ENCODE measurements at places on chromosomes 2 and 18.

DNA sequence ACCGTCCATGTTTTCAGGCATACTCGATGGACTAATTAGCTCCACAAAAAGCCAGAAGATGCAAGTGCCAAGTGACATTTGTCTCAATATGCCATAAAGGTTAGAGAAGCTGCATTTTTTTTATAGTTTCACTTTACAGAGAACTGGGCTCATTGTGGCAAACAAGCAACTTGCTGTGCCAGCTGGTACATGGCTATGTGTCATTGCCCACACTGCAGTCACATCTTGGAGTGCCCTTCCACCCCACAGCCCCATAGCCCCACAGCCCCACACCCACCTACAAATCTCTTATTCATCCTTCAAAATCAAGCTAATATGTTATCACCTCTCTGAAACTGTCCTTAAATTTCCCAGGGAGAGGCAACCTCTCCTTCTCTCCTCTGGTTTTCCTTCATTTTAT, 451.9 kb downstream of the ARHGAP15 start:
- no peak overlapping the region for H3K4me3 ChIP-seq
- H3K27me3 ChIP-seq: no peaks in the 10 kb centered on the region
- H3K27ac ChIP-seq: no peak overlapping the region
- no peak for DNase-seq

GRCh38 chr2:48715042-48715899, 40.3 kb downstream of the LHCGR start:
- peak; percentile 74 for DNase-seq
- no peak overlapping the region for H3K4me3 ChIP-seq
- no peaks in the 10 kb centered on the region for H3K27me3 ChIP-seq
- no peaks in the 10 kb centered on the region for H3K36me3 ChIP-seq
- H3K27ac ChIP-seq: peak overlapping the region; percentile 23
- peaks cover 15% of the 10 kb centered on the region for H3K4me1 ChIP-seq

DNA sequence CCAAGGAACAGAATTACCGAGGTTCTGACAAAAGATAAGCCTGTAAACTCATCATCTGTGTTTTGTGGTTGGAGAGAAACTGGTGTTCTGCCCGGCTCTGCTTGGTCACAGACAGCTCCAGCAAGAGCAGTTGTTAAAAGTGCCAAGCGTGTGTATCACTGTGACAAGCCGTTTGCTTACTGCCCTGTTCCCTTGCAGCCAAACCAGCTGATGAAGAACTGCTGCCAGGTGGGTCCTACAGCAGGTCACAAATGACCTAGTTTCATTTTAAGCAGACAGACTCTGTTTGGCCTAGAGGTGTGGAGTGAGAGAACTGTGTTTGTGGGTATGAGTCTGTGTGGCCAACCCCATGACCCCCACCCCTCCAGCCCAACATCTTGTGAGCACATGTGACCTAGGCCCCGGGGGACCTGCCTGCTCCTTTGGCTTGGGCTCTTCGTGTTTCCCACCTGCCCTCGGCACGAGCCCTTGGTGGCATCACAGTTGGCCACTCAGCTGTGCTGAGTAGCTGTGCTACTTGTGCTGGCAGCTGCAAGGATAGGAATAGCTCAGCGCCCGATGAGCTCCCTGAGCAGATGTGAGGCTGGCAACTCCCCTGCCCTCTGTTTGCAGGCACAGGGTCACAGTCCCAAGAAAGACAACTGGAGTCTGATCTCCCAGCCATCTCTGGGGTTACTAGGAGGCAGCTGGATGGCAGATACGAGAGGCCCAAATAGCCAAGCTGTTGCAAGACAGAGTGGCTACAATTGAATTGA, 9.7 kb downstream of the OXER1 start:
- no peaks in the 10 kb centered on the region for H3K4me1 ChIP-seq
- no peak overlapping the region for H3K4me3 ChIP-seq

DNA sequence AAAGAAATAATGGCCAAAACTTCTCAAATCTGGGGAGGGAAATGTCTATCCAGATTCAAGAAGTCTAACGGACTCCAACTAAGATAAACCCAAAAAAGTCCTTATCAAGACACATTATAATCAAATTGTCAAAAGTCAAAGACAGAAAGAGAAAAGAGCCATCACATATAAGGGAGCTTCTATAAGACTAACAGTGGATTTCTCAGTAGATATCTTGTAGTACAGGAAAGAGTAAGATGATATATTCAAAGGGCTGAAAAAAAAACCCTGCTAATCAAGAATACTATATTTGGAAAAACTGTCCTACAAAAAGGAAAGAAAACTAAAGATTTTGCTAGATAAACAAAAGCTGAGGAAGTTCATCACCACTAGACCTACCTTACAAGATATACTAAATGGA, 35.4 kb downstream of the TMEM247 start:
- H3K4me1 ChIP-seq: no peaks in the 10 kb centered on the region
- H3K4me3 ChIP-seq: no peak overlapping the region
- no peaks in the 10 kb centered on the region for H3K27me3 ChIP-seq

- no peaks in the 10 kb centered on the region for H3K36me3 ChIP-seq
- H3K27me3 ChIP-seq: no peaks in the 10 kb centered on the region
- DNase-seq: no peak
- H3K4me1 ChIP-seq: peaks cover 30% of the 10 kb centered on the region
- H3K4me3 ChIP-seq: no peak overlapping the region
These were observed 118.8 kb downstream of the SETBP1 start for GRCh38 chr18:44799382-44799906.

DNA sequence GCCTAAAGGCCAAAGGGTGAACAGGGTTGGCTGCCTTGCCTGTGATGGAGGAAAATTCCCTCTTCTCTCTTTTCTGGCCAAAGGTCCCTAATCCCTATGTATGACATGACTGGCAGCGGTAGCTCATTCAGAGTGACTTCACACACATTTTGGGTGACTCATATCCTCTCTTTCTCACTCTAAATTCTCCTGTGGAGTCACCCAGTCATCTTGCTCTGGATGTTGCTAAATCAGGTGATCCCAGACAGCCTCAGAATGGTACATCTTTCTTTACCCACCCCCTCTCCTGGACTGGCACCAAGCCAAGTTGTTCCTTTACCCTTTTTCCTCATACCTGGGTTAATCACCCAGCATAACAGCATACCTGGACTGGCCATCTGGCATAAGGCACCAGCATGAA, 77.2 kb downstream of the NEURL3 start:
- peak overlapping the region; percentile 96 for H3K27ac ChIP-seq
- H3K4me3 ChIP-seq: peak overlapping the region; percentile 48
- peaks cover 17% of the 10 kb centered on the region for H3K36me3 ChIP-seq

DNA sequence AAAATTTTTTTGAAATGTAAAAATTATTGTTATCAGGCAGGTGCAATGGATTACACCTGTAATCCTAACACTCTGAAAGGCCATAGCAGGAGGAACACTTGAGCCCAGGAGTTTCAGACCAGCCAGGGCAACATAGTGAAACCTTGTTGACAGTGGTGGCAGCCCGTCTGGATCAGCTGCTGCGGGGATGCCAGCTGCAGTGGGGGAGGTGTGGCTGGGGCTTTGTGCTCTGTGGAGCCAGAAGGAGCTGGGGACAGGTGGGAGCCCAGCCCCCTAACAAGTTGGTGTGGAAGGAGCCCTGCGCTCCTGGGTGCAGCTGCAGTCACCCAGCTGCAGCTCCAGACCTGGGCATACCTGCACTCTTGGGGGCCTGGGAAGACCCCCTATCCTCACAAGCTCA, 182.4 kb upstream of the MC4R start:
- no peak overlapping the region for H3K27ac ChIP-seq
- no peaks in the 10 kb centered on the region for H3K4me1 ChIP-seq

DNA sequence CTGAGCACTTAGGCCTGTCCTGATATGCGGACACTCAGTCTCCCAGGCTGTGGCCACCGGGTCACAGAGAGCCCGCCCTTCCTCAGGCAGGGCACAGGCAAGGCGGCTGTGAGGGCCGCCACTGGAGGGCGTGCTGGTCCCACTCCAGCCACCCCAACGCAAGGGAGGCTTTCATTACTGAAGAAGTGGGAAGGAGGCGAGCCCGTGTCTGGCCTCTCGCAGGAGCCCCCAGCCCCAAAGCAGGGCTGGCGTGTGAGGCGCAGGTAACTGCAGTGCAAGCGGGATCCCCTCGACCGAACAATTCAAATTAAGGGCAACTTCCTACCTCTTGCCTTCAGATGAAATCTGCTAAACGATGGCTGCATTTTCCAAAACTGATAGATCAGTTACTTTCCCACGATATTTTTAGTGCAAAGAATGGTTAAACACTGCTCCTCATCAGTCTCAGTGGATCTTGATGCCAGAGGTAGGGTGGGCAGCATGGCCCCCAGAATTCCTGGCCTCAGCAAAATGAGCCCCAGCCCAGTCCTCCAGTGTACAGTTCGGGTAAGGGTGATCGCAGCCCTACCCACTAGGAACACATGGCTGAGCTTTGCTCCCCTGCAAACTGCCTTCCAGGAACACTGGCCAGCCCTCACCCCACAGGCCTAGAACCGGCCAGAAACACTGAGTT, 97.2 kb downstream of the SEPTIN10 start:
- peaks cover 18% of the 10 kb centered on the region for H3K27me3 ChIP-seq
- no peak overlapping the region for H3K27ac ChIP-seq
- H3K4me1 ChIP-seq: no peaks in the 10 kb centered on the region
- H3K36me3 ChIP-seq: peaks cover 4% of the 10 kb centered on the region

DNA sequence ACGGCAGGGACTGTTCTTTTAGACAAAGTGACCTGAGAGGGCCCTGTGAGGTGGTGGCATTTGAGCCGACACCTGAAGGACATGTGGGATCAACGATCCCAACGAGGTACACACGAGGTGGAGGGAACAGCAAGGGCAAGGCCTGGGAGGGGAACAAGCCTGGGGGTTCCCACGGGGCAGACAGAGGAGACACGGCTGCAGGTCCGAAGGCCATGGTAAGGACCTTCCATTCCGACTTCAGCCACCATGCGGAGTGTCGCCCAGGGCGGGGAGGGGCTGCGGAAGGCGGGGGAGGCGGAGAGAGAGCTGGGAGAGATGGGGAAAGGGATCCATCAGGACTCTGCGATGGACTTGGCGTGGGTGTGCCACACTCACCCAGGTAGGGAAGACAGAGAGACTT, 151.8 kb downstream of the HDAC4 start:
- no peak overlapping the region for H3K4me3 ChIP-seq
- H3K27ac ChIP-seq: no peak overlapping the region
- peaks cover 22% of the 10 kb centered on the region for H3K36me3 ChIP-seq
- H3K27me3 ChIP-seq: no peaks in the 10 kb centered on the region
- H3K4me1 ChIP-seq: peaks cover 53% of the 10 kb centered on the region

DNA sequence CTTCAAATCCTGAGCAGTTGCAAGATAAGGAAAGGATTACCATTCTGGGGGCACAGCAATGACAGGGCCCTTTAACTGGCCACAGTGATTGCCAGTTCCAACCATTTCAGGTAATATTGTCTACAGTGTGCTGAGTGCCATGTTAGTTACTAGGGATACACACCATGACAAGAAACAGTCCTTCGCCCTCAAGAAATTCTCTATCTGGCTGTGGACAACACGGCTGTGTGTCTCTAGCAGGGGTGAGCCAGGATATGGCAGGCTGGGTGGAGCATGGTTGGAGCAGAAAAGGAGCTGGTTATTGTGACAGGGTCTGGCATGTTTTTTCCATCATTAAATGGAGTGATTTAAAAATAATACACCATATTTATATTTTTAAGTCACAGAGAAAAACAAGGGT, 31.0 kb downstream of the TSPYL6 start:
- no peak overlapping the region for H3K4me3 ChIP-seq
- H3K27ac ChIP-seq: no peak overlapping the region
- H3K4me1 ChIP-seq: no peaks in the 10 kb centered on the region
- no peaks in the 10 kb centered on the region for H3K36me3 ChIP-seq

DNA sequence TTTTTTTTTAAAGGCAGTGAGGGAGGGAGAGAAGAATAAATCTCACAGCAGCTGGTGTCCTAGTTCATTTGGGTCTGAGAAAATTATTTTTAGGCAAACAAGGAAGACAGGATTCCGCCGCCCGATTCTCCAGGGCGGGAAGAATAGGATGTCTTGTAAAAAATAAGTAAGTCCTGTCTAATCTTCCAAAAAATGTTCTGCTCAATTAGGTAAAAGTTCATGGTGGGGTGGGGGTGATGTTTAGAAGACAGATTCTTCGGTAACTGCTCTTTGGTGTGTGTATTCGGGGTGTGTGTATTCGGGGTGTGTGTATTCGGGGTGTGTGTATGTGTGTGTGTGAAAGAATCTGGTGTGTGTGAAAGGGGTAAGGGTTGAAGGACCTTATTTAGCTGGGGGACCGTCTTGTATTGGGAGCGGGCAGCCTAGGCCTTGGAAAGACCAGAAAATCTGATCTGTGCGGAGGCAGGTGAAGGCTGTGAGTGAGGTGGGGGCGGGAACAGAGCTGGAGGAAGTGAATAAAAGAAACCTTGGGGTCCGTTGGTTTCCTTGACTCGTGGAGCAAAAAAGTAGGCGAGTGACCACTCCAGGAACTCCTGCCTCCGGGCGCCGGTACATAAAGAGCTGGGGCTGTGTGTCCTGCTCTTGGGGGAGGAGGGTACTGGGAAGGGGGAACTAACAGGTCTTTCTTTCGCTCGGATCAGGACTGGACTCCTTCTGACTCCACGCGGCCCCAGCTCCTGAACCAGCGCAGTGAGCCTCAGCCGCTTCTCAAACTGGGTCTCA, 4.4 kb upstream of the PAX3 start:
- DNase-seq: no peak
- H3K4me3 ChIP-seq: no peak overlapping the region
- peaks cover 97% of the 10 kb centered on the region for H3K27me3 ChIP-seq
- peaks cover 18% of the 10 kb centered on the region for H3K36me3 ChIP-seq
- peaks cover 36% of the 10 kb centered on the region for H3K4me1 ChIP-seq

DNA sequence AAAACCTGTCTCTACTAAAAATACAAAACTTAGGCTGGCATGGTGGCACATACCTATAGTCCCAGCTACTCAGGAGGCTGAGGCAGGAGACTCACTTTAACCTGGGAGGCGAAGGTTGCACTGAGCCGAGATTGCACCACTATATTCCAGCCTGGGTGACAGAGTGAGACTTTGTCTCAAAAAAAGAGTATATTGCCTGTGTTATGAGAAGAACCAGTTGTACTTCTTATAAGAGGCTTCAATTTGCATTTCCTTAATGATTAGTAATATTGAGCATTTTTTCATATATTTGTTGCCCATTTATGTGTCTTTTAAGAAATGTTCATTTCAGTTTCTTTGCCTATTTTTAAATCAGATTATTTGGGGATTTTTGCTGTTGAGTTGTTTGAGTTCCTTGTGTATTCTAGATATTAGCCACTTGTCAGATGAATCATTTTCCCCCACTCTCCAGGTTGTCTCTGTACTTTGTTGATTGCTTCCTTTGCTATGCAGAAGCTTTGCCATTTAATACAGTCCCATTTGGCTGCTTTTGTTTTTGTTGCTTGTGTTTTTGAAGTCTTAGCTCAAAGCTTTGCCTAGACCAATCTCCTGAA, 75.8 kb upstream of the LRPPRC start:
- H3K27me3 ChIP-seq: no peaks in the 10 kb centered on the region
- no peak overlapping the region for H3K4me3 ChIP-seq
- no peaks in the 10 kb centered on the region for H3K36me3 ChIP-seq
- H3K4me1 ChIP-seq: no peaks in the 10 kb centered on the region
- DNase-seq: no peak

Measured in Calu3 (cell line).